ENCODE measurements at places on chromosomes 11 and 22. TPM values are rescaled to one million over a fixed set of nuclear protein-coding genes. Genes with fewer than 3 reads are reported as not detected.

Gene PLAAT4
- total RNA-seq, result 0.52 TPM

DNA sequence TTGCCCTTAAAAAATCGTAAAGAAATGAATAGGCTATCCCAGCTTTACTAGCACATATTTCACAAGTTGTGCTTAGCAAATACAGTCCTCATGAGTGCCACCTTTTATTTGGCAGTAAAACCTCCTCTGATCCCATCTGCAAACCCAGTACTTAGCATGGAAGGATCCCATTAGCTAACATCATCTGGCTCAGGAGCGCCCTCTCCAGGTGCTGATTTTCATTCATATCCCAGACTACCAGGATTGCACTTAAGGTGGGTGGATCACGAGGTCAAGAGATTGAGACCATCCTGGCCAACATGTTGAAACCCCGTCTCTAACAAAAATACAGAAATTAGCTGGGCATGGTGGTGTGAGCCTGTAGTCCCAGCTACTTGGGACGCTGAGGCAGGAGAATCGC lies 76.1 kb upstream of the PAX6 start:
- DNase-seq, result peak; percentile 18

Gene CRYBB1
- total RNA-seq, result not detected

Gene BBOX1
- total RNA-seq, result not detected

GRCh38 chr11:94513091-94513490 lies 830 bp downstream of the C11orf97 start:
- DNase-seq, result no peak

- DNase-seq, result no peak
Observed at GRCh38 chr11:38005597-38005996, 1407.6 kb upstream of the RAG2 start.

GRCh38 chr11:32188785-32189184 lies 97.9 kb downstream of the RCN1 start:
- DNase-seq, result no peak

Gene CD248
- total RNA-seq, result 0.32 TPM

Gene KCNK7
- total RNA-seq, result 0.61 TPM

GRCh38 chr11:34145847-34146381 lies 40.5 kb downstream of the NAT10 start:
- DNase-seq, result no peak

Gene OR52A1
- not detected for total RNA-seq

DNA sequence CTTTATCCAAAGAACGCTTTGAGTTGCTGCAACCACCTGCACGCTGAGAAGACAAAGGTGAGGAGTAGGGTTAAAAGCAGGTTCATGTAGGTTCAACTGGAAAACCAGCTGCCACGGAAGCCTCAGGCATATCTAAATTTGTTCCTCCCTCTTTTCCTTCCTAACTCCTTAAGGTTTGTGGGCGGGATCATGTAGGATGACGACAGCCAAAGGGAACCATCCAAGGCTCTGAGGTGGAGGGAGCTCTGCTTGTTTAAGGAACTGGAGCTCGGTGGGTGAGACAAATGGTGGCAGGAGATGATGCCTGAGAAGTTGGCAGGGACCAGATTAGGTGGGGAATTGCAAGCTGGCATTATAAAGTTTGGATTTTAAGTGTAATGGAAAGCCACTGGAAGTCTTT lies 60.3 kb downstream of the SPON1 start:
- DNase-seq, result no peak

Gene HINFP
- 38.1 TPM for total RNA-seq

DNA sequence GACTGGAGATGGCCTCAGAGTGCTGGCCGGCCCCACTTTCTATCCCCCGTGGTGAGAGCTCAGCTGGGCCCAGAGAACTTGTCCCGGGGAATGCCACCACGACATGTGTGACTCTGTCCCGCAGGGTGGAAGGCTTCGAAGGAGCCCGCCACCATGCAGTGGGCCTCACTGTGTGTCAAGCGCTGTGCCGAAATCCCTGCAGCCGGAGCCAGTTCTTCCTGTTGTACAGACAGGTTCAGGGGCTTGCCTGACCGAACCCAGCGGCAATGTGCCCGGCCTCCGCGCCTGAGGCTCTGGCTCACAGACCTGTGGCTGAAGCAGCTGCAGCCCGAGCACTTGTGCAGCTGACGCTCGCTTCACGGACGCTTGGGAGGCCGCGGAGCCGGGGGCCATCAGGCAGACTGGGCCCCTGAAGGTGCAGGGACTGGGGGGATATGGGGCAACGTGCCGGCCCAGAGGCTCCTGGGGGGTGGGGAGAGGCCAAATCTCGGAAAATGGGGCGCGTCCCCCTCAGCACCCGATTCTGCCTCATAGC lies 650 bp downstream of the PPM1F start:
- no peak for DNase-seq

DNA sequence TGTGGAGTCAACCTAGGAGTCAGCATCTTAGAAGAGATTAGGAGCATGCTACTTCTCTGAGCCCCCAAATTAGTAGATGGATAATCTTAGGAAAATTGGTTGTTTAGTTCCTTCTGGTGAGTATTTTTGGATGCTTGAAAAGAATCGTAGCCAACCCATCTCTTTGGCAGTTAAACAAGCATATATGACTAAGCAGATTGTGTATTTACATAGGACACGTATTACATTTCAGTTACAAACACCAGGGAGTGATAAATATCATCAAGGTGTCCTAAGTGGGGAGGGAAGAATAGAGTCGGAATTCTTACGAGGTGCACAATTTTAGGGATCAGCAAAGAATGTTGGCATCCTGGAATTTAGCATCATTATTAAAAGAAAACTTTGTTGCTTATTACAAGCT lies 13.5 kb downstream of the PLET1 start:
- no peak for DNase-seq

Gene FHIP1B
- 32.1 TPM for total RNA-seq

DNA sequence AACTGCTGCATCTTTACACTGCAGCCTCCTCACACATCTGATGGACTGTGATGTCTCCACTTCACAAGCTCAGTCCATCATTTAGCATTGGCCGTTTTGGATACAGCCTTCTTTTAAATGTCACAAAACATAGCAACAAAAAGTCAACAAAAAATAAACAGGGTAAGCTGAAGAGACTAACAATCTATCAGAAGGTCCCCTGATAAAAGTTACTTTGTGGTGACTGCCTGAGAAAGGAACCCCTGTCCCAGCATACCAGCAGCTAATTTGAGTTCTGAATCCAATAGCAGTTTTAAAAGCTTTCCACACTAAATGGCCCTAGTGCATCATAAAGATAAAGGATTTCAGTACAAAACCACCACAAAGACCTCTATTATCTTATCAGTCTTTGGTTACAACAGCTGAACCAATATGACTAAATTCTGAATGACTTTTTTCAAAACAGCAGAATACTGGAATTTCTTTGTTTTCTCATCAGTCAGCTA lies 162.4 kb downstream of the SOX6 start:
- no peak for DNase-seq

DNA sequence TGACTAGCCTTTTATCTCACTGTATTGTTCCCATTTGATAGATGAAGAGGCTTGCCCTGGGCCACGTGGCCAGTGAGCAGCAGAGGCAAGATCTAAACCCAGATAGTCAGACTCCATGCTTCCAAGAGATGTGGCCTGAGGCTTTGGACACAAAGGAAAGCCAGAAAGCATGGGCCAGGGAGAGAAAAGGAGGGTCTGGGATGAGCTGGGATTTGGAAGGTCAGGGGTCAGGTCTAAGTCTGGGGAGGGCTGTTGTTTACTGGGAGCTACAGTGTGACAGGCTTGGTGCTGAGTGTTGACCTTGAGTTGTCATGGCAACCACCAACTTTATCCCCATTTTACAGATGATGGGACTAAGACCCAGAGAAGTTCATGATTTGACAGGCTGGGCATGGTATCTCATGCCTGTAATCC lies 2.1 kb downstream of the SLC35E4 start:
- DNase-seq, result no peak

- DNase-seq, result no peak
Observed at GRCh38 chr22:46789992-46790391, 27.5 kb downstream of the TBC1D22A start.

DNA sequence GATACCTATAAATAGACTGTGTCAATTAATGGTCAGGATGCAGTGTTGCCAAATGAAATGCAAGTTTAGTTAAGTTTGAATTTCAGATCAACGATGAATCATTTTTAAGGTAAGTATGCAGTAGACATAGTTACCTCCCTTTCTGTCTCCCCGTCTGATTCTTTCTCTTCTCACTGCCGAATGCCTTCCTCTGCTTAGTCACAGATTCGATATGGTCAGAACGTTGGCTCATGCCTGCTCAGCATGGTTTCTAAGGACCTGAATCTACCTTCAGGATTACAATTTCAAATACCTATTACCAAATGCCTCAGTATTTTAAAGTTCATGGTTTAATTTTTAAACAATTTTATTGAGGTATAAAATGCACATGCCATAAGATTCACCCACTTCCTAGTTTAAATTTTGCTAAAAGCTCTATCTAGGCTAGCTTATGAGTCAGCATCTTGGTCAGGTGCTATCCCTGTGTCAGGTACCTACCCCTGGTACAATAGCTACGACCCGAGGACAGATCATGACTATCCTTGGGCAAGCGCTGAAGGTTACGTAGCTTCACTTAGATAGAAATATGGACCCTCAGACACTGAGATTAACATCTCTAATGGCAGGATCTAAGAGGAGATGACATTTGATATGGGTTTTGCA lies 78.2 kb upstream of the SPON1 start:
- no peak for DNase-seq

DNA sequence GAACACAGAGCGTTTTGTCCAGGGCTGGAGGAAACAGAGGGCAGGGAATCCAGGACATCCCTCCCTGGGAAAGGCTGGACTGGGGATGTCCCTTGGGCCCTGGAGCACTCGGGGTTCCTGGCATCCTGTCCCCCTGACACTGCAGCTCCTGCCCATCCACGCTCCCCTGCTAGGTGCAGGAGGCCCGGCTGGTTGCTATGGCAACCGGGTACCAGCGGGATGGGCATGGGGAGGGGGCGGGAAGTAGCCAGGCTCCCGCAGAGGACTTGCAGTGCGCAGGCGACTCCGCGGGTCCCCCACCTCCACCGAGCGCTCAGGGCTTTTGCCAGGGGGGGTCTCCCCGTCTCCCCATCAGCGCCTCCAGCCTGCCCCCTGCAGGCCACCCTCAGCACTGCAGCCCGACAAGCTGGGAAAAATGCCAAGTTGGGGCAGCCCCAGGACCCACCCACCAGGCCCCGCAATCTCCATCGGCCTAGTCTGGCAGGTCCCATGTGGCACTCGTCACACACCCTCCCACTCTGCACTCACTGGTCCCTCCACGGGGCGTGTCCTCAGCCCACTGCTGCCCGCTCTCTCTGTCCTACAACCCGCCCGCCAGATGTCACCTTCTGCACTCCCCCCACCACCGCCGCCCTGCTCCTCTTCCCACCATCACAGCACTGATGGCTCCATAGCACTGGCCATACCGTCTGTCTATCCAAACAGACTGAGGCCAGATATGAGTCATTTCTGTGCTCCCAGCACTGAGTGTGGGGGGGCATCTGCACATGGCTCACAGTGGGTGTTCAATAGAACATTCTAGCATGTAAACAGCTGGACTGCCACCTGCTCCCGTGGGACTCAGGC lies 31.5 kb downstream of the KIAA0930 start:
- DNase-seq, result no peak

- DNase-seq, result no peak
Observed at GRCh38 chr22:31097941-31098631, 9.3 kb downstream of the SELENOM start.

Gene LRRC55
- total RNA-seq, result not detected

DNA sequence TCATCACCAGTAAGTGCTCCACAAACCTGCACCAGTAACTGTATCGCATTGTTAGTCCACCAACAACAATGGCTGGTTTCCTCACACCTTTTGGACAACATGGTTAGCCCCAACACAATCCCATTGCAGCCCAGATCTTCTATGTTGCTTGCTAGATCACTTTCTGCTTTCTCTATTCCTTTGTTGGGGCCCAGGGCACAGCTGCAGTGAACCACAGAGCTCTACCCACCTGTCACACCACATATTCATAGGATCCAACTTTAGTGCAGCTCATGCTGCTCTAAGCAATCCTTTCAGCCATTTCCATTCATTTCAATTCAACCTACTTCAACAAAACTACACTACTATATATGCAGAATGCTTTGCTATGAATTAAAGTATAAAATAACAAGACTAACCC lies 364.3 kb downstream of the DCDC1 start:
- DNase-seq, result no peak

DNA sequence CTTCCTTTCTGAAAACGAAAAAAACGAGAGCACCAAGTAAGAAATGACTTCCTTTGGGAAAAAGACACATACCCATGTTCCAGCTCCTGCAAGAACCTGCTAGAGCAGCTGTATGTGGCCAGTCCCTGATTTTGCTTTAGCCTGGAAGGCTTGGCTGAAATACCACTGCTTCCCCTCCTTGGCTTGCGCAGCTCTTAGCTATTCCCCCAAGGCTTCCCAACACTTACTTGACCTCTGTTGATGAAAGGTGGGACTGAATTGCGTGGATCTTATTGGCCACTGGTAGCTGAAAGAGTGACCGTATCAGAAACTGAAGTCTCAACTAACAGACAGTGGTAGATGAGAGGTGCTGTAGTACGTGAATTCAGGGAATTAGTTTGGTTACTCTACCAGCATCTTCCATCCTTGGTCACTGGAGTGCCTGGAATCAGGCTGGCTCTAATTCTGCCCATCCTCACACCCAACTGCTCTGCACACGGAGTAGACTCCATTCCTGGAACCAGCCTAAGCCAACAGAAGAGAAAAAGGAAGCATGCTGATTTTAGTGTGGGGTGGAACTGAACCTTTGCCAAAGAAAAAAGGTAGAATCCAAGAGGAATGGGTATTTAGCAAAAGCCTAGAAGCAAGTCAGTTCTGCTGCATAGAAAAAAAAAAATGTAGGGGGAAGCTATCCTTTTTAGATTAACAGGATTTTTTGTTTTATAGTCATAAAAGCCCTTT lies 73.8 kb upstream of the CRTAM start:
- no peak for DNase-seq

- no peak for DNase-seq
Observed at GRCh38 chr11:20048246-20048645, 112.0 kb downstream of the DBX1 start.

GRCh38 chr11:73651661-73652045 lies 5.3 kb downstream of the PLEKHB1 start:
- DNase-seq, result no peak

Gene SLC22A8
- total RNA-seq, result not detected

GRCh38 chr11:70747285-70747684 lies 349.0 kb downstream of the CTTN start:
- DNase-seq, result no peak

DNA sequence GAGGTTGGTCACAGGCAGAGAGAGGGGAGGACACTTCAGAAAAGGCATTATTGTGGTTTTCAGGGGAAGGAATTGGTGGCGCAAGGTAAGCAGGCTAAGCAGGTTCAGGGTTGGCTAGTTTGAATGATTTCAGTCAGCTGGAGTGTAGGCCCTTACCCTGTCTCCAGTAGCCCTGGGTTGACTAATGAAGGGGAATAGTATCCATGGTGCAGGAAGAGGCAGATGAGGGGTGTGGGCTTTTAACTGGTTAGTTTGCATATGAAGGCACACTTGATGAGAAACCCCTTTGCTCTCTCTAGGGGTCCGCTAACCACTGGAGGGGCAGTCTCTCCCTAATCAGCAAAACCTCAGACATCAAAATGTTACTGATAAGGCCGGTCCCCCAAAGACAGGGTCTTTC lies 249.7 kb downstream of the AASDHPPT start:
- DNase-seq, result no peak

- DNase-seq, result no peak
Observed at GRCh38 chr11:95556342-95557163, 233.0 kb downstream of the FAM76B start.

GRCh38 chr11:31092638-31093037 lies 276.9 kb downstream of the DCDC1 start:
- DNase-seq, result no peak

Gene OR8D4
- total RNA-seq, result not detected

Gene MRGPRX4
- total RNA-seq, result not detected

- no peak for DNase-seq
Observed at GRCh38 chr11:47628026-47628425, 14.3 kb downstream of the MTCH2 start.

Measured in HCT116 (cell line).